Activated CD4-positive, alpha-beta T cell treated with anti-CD3 and anti-CD28 coated beads for 36 hours (primary cell): ENCODE measurements at places on chromosomes 1 and 21. TPM values are rescaled to one million over a fixed set of nuclear protein-coding genes. Genes with fewer than 3 reads are reported as not detected.

KRTAP7-1 gene
- total RNA-seq: not detected

TMEM269 gene
- total RNA-seq: 0.48 TPM

EPB41 gene
- total RNA-seq: 130 TPM

ACTL8 gene
- total RNA-seq: 0.09 TPM

BSND gene
- not detected for total RNA-seq

APOBEC4 gene
- total RNA-seq: not detected
